ENCODE measurements at places on chromosomes 16 and 17.

DNA sequence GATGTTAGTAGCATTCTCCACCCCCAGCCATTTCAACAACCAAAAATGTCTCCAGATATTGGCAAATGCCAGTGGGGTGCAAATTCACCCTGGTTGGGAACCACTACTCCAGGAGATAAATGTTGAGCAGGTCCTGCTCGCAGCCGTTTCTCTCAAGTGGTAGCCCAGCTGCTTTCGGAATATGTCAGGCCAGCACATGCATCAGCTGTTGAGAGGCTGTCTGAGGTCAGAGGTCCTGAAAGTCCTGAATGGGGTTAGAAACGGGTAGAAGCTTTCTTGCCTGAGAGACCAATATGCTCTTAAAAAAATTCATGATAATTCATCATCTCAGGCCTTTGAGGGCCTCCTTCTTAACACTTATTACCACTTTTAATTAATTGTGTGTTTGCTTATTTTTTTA lies 31.0 kb downstream of the TEKT5 start:
- no peak for DNase-seq

GRCh38 chr16:60304066-60304465 lies 1570.0 kb upstream of the GOT2 start:
- no peak for DNase-seq

GRCh38 chr16:56625943-56626654 lies 518 bp downstream of the MT1E start:
- no peak for DNase-seq

GRCh38 chr16:22375117-22375962 lies 921 bp upstream of the CDR2 start:
- DNase-seq: no peak

DNA sequence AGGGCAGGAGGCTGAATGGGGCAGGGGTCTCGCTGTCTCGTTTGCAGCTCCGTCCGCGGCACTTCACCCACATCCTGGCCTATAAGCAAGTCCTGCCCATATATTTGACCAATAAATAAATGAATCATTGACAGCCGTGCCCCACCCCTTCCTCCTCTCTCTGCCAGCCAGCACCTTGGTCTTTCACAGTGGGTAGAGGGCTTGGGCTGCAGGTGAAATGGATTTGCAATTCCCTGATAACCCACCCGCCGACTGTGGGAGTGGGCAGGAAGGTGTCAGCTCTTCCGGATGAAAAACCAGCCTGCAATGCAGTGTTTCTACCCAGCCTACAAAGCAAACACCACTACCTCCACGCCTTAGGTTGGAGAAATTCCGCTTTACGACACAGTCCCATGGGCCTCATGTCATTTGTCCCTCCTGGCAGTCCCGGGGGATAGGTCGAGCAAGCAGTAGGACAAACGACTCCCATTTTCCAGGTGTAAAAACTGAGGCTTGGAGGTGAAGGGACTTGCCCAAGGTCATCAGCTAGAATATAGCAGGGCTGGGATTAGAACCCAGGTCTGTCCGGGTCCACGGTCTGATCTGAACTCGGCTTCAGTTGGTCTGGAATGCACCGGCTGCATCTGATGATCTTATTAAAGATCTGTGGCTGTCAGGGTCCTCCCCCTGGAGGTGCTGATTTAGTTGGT lies 79.0 kb downstream of the ABCC1 start:
- no peak for DNase-seq

DNA sequence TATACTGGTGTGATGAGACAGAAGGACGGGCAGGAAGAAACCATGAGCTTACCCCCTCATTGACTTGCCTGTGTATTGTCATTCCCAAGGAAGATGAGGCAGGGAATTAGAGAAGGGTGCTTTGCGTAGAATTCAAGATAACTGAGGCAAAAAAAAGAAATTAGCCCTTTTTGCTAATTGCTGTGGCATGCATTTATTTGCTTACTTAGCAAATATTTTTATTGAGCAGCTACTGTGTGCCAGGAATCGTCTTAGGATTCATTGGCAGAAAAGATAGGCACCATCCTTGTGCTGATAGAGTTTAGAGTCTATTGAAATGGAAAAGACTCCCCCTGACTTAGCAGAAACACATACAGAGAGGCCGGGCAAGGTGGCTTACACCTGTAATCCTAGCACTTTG lies 541.9 kb downstream of the TMEM114 start:
- no peak for DNase-seq

DNA sequence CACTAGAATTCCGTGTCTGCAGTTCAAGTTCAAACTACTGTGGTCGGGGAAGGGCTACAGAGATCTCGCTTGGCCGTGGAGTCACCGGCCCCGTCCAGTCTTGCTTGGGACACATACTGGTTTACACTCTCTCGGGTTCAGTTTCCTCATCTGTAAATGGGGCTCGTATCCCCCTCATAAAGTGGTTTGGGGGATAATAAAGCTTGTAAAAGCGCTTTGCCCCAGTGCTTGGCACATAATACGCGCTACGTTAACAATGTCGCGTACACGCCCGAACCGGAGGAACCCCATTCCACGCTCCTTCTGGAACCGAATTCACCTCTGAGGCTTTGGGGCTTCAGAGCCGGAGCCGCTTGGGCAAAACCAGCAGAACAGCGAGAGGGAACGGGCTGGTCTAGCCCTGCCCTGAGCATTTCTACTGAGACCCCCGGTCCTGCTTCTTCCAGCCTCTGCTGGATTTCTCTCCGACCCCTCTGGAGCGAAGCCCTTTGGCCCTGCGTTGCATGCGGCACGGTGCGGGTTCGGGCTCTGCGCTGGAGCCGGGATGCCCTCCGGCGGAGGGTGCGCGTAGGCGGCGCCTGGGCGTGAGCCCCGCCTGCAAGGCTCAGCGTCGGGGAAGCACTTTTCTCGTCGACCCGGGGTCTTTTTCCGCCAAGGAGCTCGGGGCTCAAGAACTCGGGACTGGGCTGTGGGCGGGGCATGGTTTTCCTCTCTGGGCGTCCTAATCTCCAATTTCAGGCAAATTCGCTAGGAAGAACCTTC lies 26.1 kb upstream of the HOXB13 start:
- no peak for DNase-seq

- no peak for DNase-seq
Measured at GRCh38 chr16:29680180-29680598, 1.2 kb downstream of the QPRT start.

GRCh38 chr17:46853896-46854444 lies 2.6 kb downstream of the WNT9B start:
- no peak for DNase-seq
